Caco-2 (cell line): ENCODE measurements at places on chromosomes 12 and 14.
A peak's percentile ranks its signal among the peaks of the same experiment; 100 is the strongest.

DNA sequence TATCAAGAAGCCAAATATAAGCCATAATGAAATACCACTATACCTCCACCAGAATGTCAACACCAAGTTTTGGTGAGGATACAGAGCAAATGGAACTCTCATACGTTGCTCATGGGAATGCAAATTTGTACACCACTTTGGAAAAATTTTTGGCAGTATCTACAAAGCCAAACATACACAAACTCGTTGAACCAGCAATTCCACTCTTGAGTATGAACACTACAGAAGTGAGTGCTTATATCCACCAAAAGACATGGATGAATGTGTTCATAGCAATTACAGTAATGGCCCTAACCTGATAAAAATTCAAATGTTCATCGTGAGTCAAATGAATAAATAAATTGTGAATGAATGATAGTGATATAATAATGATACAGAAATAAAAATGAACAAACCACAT, 24.8 kb downstream of the C12orf71 start:
- H3K4me3 ChIP-seq: no peak overlapping the region
- no peaks in the 10 kb centered on the region for H3K4me1 ChIP-seq
- H3K27ac ChIP-seq: no peak overlapping the region

DNA sequence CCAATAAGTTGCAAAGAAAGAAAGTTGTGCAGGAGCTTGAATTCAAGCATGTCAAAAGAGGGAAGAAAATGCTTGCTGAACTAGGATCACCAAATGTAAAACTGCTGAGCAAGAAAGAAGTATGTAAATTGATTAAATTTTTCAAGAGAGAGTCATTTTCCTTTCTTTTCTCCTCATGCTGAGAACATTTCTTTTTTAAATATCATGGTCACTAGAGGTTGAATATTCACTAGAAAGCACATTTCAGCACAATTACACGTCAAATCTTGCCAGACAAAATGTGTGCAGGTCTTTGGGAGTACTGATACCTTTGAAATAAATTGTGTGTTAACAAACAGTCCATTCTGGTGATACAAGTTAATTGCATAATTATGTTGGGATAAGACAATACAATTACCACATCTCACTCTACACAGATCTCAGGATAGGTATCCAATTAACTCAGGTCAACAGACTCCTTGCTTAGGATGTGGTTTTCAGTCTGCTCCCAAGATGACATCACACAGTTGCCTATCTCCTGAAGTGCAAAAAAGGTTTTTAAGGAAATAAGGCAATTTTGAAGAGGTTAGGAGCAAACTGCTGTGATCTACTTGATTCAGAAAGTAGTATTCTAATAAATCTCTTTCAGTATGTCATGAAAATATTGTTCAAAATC, 862.2 kb downstream of the RPS29 start:
- no peaks in the 10 kb centered on the region for H3K36me3 ChIP-seq
- no peaks in the 10 kb centered on the region for H3K27me3 ChIP-seq
- H3K27ac ChIP-seq: no peak overlapping the region
- H3K4me1 ChIP-seq: no peaks in the 10 kb centered on the region
- DNase-seq: no peak

DNA sequence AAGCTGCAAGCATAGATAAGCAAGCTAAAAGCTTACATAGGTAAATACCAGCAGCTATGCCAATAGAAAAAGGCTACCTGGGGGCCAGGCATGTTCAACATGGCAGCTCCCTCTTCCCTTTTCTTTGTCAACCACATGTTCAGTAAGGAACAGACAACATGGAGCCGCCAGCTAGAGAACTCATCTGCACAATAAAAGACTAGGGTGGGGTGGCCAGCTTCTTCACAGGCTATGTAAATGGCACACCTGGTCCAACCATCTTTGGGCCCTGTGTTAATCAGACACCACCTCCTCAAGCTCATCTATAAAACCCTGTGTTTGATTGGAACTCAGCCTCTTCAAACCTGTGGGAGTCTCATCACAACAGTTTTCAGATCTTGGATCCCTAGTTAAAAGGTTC, 129.7 kb upstream of the TMPO start:
- no peak overlapping the region for H3K27ac ChIP-seq
- no peaks in the 10 kb centered on the region for H3K4me1 ChIP-seq
- no peak overlapping the region for H3K4me3 ChIP-seq
- DNase-seq: no peak
- H3K36me3 ChIP-seq: no peaks in the 10 kb centered on the region

DNA sequence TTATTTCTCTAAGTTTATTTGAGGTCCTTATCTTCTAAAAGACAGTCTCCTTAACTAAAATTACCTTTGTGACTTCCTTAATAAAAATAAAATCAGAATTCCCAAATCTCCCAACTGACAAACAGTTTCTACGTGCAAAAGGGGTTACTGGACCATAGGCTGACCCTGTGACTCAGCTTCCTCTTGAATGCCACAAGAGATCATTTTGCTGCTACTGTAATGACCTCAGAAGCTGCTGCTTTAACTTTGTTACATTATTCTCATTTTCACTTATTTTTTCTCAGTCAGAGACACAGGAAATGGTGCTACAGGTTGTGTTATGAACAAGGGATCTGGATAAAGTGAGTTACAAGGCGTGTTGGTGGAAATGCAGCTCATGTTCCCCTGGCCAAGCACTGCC, 132.2 kb upstream of the TMTC2 start:
- no peaks in the 10 kb centered on the region for H3K36me3 ChIP-seq
- no peaks in the 10 kb centered on the region for H3K27me3 ChIP-seq

DNA sequence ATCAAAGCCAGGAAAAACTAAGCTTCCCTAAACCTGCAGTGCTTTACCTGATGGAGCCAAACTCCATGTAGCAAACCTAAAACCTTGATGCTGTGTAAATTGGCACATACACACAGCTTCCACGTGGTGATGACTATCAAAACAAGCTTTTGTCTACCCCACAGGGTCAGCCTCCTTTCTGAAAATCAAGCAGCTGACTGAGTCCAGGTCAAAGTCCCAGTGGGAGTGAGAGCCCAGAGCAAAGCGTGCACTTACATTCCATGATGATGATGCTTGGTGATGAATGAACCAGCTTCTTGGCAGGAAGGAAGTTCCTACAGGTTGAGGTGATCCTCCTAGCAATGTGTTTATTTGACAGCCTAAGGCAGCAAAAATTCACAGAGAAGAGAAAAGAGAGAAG, 630.0 kb upstream of the TBX3 start:
- peak overlapping the region; percentile 4 for H3K27ac ChIP-seq
- H3K4me3 ChIP-seq: no peak overlapping the region
- peak; percentile 47 for DNase-seq
- no peaks in the 10 kb centered on the region for H3K27me3 ChIP-seq
- H3K4me1 ChIP-seq: peaks cover 9% of the 10 kb centered on the region

DNA sequence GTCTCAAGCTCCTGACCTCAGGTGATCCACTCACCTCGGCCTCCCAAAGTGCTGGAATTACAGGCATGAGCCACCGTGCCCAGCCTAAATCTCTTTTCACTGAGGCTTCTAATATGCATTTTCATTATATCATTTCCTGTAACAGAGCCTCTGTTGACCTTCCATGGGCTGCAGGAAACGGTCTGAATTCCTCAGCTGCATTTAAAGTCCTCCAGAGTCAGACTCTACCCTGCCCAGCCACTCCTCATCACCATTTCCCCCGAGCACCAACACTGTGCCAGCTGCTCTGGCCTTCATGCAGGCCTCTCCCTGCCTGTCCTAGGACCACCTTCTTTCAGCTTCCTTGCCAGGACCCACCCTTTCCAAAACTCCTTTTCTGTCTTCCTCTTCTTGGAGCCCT, 9.8 kb upstream of the NFKBIA start:
- no peaks in the 10 kb centered on the region for H3K36me3 ChIP-seq
- H3K4me3 ChIP-seq: no peak overlapping the region
- H3K4me1 ChIP-seq: no peaks in the 10 kb centered on the region
- H3K27ac ChIP-seq: no peak overlapping the region
- DNase-seq: no peak

DNA sequence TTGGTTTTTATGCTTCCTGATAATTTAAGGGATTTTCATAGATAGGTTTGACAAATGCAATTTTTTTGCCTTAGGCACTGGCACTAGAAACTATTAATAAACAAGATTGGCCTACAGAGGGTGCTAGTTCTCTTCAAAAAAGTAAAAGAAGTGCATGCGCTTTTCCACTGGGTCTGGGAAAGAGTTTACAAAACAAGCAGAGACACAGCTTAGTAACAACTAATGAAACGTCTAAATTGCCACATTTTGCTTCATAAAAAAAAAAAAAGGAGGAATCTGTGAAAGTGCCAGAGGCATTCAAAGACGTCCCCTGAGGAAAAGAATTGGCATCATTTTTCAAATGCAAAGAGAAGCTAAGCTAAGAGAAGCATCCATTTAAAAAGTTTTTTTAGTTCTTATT, 58.3 kb upstream of the EEA1 start:
- no peaks in the 10 kb centered on the region for H3K27me3 ChIP-seq
- peaks cover 30% of the 10 kb centered on the region for H3K4me1 ChIP-seq
- no peak overlapping the region for H3K4me3 ChIP-seq
- H3K36me3 ChIP-seq: no peaks in the 10 kb centered on the region
